GF-D8 (cell line): ENCODE measurements at places on chromosomes 12 and 14.

DNA sequence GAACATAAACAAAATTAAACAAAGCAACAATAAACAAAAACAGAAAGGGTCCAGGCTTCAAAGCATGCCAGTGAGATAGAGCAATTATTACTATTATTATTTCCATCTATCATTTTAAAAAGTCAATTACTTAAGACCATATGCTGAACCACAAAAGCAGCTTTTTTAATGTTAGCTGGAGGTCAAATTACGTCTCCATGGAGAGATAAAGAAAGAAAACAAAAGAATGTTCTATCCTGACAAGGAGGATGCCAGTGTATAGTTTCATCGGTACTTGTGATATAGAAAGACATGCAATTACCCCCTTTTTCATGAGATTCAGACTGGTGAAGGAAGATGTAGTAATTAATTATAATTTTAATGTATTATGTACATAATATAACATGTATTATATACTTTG is 81.6 kb upstream of the DCN start:
- DNase-seq: no peak

DNA sequence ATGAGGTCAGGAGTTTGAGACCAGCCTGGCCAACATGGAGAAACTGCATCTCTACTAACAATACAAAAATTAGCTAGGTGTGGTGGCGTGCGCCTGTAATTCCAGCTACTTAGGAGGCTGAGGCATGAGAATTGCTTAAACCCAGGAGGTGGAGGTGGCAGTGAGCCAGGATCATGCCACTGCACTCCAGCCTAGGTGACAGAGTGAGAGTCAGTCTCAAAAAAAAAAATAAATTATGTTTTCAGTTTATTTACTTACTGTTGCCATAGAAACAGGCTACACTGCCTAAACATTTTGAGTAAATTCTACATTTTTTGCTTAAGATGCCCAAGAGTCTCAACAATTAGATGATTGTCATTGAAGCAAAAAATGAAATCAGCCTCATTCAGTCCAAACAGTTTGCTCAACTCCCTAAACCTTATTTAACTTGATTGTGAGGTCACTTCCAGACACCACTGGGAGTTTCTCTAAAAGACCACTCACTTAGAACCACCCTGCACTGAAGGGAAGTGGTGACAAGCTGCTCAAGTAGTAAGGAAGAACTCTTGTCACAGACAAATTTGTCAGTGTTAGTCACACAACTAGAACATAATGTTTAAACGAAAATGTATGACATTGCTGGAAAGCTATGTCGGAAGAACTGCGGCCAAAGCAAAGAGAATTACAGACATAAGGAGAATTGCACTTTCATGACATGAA is 9.8 kb upstream of the GNPNAT1 start:
- no peak for DNase-seq

GRCh38 chr14:104171029-104171697 is 32.8 kb downstream of the KIF26A start:
- no peak for DNase-seq

- DNase-seq: no peak
These were observed 8.2 kb upstream of the RPS6KA5 start for GRCh38 chr14:91068642-91069041.

DNA sequence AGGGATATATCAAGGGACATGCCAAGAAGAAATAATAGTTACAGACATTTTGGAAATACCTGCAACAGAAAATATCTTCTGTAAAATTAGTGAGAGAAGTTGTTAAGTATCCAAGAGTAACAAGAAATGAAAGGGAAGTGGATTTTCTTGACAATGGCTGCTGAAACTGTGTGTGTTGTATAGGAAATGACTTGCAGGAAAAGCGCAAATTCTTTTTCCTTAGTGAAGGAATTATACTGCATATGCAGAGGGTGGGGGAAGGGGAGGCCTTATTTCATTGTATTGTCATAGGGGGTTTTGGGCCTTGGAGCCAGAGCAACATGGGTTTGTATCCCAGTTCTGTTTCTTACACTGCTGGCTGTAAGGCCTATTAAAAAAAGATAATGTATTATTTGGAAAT is 84.4 kb upstream of the DDHD1 start:
- no peak for DNase-seq

DNA sequence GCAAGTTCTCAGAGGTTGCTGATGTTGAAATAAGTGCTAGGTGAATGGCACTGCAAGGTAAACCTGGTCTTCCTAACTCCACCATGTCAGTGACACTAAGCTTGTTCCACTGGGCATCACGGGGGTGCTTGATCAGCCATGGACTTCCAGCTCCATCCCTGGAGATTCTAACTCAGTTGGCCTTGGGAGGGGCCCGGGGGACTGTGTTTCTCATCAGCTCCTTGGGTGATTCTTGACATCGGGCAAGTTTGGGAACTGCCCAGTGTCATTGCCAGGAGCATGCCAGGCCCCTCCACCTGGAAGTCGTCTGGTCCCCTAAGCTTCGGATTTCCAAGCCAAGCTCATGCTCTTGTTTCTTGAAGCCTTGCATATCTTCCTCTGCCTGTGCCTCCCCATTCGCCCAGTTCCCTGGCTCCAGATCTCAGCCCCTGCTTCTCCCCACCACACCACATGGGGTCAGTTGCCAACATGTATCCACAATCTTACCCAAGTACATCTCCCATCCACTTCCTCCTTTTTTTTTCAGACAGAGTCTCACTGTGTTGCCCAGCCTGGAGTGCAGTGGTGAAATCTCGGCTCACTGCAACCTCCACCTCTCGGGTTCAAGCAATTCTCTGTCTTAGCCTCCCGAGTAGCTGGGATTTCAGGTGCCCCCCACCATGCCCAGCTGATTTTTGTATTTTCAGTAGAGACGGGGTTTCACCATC is 30.7 kb upstream of the RFLNA start:
- DNase-seq: no peak

- DNase-seq: no peak
These were observed 29.1 kb downstream of the RFLNA start for GRCh38 chr12:124323771-124324530.

DNA sequence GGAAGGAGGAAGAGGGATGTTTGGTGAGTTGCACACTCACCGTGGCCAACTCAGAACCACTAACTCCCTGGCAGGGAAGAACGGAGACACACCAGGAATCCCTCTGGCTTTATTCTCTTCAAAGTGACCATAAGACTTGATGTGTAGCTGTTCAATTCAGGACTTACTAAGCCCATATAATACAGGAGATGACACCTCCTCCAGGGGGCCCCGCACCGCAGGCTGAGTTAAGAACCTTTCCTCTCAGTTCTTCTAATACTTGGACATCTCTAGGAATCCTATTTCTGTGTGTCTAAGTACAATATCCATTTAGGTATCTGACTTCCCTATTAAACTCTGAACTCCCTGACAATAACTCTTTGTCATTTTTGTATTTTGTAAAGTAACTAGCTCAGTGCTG is 49.5 kb downstream of the DCAF4 start:
- no peak for DNase-seq
